Fibroblast of skin of back (primary cell): ENCODE measurements at places on chromosomes 11 and 22.

DNA sequence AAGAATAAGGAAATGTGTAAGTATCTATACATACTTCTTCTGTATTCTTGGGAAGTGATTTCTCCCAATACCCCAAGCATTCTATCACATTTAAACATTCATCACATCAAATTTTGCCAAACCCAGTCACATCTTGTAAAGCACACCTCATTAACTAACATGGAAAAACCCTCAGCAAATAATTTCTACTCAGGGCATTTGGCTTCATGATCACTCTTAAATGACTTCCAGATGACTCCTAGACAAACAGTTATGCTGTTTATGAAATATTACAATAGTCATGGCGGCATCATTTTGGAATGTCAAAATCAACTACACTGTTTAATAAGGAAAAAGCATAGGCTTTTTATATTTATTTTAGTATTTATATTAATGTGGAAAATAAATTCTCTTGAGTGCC lies 47.3 kb upstream of the CCDC34 start:
- peak; percentile 42 for DNase-seq

GRCh38 chr22:48071828-48072227 lies 1309.4 kb downstream of the TBC1D22A start:
- no peak for DNase-seq

GRCh38 chr22:44316393-44317122 lies 3.8 kb upstream of the SHISAL1 start:
- no peak for DNase-seq

- DNase-seq: no peak
These were observed 249.4 kb downstream of the SBF2 start for GRCh38 chr11:10044618-10045017.

DNA sequence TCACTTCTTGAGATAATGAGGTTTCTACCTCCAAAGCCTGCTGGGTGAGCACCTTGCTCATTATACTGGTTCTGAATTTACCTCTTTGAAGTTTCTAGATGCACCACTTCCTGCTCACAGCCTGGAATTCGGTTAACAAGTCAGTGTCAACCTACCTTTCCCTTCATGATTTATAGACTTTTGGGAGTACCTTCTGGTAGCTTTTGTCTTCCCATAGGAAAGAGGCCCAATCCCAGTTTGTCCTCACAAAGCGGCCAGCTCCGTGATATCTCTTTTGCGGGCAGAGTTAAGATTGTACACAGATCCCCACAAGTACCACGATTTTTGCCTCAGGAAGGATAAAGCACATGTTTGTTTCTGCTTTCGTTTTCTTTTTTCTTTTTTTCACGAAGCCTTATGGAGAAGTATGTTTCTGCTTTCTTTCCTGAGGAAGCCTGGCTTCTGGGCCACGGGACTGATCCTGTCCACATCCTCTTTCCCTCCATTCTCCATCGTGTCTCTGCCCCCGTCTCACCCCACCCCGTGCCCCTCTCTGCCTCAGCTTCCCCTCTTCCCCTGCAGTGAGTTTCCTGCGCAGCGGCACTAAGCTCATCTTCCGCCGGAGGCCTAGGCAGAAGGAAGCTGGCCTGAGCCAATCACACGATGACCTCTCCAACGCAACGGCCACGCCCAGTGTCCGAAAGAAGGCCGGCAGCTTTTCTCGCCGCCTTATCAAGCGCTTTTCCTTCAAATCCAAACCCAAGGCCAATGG lies 5.7 kb upstream of the HINFP start:
- no peak for DNase-seq

GRCh38 chr11:95050595-95051202 lies 1.5 kb downstream of the KDM4F start:
- DNase-seq: no peak

DNA sequence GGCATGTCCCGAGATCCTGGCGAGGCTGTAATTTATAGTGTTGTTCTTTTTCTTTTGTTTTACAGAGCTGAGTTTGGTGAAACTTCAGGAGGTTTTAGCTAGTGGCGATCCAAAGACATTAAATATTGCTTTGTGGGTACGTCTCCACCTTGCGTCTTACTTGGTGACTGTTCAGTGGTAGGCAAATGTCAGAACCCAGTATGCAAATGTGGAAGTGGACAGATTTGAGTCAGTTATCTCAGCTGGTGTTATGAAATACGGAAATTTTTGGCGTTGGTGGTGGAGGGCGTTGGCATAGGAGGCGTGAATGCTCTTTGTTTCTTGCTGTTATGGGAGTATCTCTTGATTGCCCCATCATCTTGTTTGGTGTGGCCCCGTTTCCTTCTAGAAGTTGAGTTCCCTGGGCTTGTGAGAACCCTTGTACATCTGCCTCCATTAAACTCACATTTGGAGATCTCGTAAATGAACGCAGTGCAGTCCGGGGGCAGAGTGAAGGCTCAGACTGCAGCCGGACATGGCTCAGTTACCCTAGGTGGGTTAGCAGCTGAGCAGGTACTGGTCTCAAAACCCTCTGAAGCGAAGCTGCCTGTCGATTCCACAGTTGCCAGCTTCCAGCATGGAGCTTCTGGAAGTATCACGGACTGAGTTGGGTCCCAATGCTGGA lies 39.9 kb downstream of the PTPRJ start:
- no peak for DNase-seq

- DNase-seq: no peak
These were observed 174.2 kb downstream of the NTM start for GRCh38 chr11:131544591-131544990.

- no peak for DNase-seq
These were observed 563.1 kb upstream of the LUZP2 start for GRCh38 chr11:23933721-23934120.

DNA sequence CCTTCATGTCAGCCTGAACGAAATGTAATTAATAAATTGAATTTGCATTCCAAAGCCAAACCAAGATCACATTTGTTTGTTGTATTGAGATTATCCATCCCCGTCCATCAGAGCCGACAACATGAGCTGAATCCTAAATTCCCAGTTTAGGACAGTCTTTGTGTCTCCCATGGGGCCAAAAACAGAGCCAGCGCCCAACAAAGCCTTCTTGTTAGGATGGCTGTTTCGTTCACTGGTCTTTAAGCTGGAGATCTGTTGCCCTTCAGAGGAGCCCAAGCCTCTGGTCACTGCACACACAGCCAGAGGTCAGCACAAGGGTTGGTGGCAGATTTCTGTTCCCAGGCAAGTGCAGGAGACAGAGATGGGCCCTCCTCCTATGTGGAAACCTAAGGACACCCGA lies 25.8 kb downstream of the DSCAML1 start:
- no peak for DNase-seq

GRCh38 chr11:79762279-79762921 lies 321.6 kb upstream of the TENM4 start:
- DNase-seq: peak; percentile 53

DNA sequence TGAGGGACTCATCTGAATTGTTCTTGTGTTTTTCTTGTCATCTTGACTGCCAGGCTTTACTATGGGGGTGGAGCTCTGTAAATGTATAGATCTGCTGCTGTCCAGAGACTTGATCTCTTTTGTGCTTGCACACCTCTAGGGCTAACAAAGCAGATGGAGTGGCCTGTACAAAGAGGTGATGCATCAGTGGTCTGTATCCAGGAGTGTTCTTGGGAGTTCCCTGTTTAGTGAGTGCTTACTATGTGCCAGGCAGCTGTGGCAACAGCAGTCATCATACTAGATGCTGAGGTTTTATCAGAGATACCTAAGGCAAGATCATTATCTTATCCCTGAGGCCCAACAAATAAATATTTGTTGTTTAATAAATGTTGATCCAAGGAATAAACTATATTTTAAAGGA lies 33.4 kb downstream of the STIM1 start:
- DNase-seq: no peak

DNA sequence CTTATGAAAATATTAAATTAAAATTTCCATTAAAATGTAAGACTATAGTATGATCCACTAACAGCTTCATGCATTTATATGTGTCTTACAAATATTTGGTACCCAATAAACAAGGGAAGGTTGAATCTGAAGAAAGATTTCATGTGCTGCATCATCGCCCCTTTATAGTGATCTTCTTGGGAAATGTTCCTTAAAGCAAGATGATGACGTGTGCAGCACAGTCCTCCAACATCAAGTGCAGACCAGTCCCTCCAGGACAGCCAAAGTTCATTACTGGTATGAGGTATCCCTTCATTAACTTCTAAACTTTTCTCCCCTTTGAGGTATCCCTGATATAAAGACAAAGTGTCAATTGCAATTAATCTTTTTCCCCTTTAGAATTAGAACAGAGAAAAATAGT lies 567.0 kb downstream of the METTL15 start:
- DNase-seq: no peak

GRCh38 chr22:27531782-27532530 lies 269.6 kb downstream of the MN1 start:
- DNase-seq: peak; percentile 94

DNA sequence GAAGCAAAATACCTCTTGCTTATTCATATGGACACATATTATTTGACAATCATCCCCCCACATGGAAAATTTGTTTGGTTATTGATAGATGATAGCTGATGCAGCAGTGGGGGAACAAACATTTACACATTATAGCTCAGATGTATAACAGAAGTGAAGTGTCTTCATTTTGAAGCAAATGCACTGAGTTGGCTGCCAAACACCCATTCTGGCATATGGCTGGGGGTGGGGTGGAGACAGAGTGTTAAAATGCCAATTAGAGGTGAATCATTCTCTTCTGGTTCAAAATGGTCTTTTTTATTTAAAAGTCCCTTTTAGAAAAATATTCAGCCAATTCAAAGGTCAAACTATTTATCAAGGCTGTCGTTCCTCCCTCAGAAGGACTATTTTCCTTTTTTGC lies 157.3 kb upstream of the TRPC6 start:
- no peak for DNase-seq

- DNase-seq: peak; percentile 62
These were observed 101.2 kb downstream of the BCR start for GRCh38 chr22:23281406-23282088.

GRCh38 chr22:22465094-22465602 lies 43.4 kb downstream of the ZNF280B start:
- no peak for DNase-seq

DNA sequence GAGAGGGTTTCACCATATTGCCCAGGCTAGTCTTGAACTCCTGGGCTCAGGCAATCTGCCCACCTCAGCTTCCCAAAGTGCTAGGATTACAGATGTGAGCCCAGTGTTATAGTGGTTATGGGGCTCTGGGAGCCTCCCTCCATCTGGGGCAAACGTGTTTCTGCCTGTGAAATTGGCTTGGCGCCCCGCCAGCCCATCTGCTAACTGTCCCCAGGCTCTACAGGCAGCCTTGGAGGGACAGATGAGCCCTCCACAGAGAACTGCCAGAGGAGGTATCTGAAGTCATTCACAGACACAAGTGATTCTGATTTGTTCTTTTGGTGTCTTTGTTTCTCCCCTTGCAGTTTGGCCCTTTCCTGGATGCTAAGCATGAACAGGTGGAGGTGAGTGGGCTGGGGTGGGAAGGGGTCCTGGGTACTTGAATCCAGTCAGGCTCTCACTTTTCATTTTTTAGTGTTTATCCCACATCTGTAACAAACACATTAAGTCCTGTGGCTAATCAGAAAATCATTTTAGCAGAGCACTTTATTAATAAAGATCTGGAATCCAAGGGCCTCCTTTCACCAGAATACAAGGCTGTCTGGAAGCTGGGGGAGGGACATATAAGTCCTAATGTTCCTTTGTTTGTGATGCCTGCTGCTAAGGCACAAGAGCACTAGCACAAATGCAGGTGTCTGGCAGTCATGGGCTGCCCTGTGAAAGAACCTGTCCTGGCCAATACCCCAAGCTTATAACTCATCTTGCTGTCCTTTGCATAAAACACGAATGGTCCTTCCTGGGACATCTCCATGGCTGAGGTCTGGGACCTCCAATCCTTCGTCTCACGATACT lies 25.7 kb upstream of the CDC42EP2 start:
- no peak for DNase-seq

DNA sequence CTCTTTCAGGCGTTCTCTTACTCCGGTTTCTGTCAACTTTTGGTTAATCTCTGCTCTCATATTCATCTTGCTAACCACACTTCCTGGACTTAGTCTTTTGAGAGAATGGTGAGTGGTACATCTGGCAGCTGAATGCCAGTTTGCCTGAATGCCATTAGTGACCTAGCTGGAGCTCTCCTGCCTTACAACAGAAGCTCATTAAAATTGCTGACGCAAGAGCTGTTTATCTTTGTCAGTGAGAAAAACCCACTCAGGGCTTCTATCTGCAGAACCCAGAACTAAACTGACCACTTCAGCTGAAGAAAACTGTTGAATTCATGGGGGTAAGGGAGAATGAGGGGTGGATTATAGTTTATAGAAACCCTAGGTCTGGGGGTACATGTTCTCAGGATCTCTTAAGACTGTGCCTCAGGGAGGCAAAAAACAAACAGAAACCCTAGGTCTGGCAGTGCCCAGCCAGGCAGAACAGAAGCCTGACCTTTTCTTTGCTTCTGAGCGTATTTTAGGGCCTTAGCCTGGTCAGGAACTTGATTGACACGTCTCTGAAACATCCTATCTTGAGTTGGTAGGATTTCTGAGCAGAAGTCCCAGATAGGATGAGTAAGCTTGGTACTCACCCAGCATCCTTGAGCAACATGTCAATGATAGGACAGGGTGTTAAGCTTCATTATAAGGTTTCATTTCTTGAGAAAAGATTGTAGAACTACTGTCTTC lies 52.8 kb upstream of the YWHAH start:
- DNase-seq: no peak

DNA sequence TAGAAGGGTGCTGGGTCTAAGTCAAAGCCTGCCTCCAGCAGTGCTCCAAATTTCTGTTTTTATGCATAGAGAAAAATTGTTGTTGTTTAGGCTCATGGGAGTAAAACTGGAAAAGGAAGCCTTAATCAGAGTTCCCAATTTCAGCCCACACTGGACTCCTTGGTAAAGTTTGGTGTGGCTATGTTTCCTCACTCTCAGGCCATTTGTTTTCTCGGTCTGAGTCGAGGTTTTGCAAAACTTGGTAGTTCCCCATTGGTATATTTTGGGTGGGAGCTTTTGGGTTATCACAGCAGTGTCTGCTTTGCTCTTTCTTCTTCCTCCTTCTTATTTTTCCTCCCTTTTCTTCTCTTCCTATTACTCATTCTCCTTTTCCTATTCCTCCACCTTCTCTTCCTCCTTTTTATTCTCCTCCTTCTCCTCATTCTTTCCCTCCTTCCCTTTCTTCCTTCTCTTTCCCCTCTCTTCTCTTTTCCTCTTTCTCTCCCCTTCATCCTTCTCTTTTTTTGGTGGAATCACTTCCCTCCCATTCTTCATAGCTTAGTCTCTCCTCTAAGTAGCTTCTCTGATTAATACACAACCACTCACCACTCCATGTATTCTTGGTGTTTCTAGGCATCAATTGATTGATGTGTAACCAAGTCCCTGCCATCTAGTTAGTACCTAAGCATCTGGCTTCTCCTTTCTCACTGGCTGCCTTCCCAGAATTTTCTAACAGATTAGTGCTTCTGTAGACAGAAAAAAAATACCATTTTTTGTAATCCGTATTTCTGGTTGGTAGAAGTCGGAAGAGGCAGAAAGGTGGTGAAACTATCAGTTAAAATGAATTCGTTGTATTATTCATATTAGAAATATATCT lies 10.1 kb downstream of the SLC5A1 start:
- no peak for DNase-seq

DNA sequence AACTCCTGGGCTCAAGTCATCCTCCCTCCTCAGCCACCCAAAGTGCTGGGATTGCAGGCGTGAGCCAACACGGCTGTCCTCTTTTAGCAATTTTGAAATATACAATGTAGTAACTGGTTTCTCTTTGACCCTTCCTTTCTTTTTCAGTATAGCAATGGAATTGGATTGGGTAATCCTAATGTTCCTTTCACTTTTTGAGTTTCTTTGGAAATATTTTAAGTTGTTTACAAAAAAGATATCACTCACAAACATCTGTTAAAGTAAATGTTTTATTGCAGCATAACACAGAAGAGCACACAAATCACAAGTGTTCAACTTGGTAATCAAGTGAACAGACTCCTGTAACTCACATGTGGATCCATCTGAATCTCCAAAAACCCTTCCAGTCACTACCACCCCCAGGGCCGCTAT lies 44.6 kb upstream of the EP300 start:
- no peak for DNase-seq
